Heart left ventricle (tissue), 16 donors: ENCODE measurements at places on chromosomes 5 and 9.

DNA sequence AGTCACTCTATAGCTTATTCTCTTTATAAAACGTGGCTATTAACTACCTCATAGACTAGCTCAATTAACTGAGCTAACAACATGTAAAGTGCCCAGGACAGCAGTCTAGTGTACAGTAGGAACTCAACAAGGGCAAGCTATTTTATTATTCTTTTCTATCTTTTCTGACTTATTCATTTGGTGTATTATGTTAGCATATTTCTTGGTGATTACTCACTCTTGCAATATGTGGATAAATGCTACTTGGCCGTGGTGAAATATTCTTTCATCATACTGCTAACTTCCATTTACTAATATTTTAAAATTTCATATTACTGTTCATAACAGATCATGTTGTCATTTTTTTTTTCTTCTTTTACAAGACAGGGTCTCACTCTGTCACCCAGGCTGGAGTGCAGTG is 4.9 kb downstream of the SLC25A51 start:
- H3K36me3 ChIP-seq, result peaks cover 54% of the 10 kb centered on the region
- no peak for DNase-seq
- H3K4me3 ChIP-seq, result no peak overlapping the region
- H3K27me3 ChIP-seq, result no peaks in the 10 kb centered on the region
- no peak overlapping the region for H3K27ac ChIP-seq
- H3K4me1 ChIP-seq, result peaks cover 17% of the 10 kb centered on the region

DNA sequence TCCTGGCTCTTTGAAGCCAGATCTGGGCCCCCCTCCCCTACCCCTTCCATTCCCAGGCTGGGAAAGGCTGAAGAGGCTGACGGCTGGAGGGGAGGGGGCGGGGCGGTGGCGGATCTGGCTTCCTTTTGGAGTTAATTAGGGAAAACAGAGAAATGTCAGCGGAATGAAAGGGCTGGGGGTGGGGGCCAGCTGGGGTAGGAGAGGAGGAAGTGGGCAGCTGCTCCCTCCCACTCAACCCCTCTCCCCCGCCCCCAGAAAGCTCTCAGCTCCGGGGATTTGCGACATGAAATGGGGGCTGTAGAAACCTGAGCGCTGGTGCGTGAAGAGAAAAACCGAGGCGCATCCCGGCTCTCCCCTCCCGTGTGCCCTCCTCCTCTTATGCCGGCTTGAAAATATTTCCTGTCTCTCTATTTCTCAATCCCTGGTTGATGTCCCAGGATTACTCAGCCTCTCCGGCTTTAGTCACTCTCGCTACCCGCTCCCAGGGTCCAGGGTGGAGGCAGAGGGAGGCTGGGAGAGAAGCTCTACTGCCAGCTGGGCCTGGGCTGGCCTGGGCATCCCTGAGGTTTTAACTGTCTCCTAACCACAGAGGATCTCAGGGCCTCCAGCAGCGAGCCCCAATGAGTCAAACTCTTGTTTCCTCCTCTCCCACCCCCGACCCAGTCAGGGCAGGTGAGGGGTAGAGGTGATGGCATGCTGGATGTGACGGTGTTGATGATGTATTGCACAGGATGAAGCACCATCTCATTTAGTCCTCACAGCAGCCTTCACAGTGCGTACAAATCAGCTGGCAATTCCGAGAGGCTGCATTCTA is 20.1 kb downstream of the PCDHGC5 start:
- H3K4me1 ChIP-seq, result peaks cover 27% of the 10 kb centered on the region
- peak overlapping the region; percentile 86 for H3K27ac ChIP-seq
- H3K27me3 ChIP-seq, result no peaks in the 10 kb centered on the region
- DNase-seq, result peak; percentile 79

- no peak for DNase-seq
- no peak overlapping the region for H3K4me3 ChIP-seq
- no peaks in the 10 kb centered on the region for H3K36me3 ChIP-seq
These were observed 575.7 kb downstream of the PDE4D start for GRCh38 chr5:59317774-59318205.

DNA sequence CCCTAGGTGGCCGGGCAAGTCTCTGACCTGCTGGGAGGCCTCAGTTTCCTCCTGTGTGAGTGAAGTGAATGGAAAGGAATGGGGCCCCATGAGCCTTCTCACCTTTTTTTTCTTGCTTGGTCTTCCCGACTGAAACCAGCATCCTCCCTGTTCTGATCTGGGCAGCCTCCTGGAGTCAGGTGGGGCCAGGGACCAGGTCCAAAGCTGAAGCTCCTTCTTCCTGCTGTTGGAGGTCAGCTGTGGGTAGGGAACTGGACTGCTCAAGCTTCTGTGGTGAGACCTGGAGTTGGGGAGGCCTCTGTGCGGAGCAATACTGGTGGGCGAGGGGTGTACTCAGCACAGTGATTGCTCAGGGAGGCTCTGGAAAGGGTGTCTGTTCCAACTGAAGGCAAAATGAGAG is 99.7 kb downstream of the PCSK1 start:
- H3K4me1 ChIP-seq, result peaks cover 25% of the 10 kb centered on the region
- no peaks in the 10 kb centered on the region for H3K36me3 ChIP-seq
- DNase-seq, result no peak
- no peaks in the 10 kb centered on the region for H3K27me3 ChIP-seq

DNA sequence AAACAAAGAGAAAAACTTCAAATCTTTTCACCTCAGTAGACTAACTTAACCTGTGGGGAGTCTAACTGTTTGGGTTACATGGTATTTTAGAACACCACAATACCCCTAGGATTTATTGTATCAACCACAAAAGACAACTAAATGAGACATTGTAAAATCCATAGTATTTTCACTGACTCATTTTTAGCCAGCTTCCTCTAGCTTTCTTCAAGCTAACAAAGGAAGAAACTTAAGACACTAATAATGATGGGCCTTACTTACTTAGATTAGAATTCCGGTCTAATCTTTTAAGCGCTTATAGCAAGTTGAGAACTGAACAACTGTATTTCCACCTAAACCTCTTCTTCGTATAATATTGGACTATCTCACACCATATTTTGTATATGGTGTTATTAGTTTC is 529.3 kb downstream of the DMRTA1 start:
- no peak overlapping the region for H3K27ac ChIP-seq
- no peaks in the 10 kb centered on the region for H3K4me1 ChIP-seq
- DNase-seq, result no peak

GRCh38 chr9:137708590-137709284 is 89.9 kb downstream of the EHMT1 start:
- H3K27ac ChIP-seq, result no peak overlapping the region
- H3K36me3 ChIP-seq, result peaks cover 21% of the 10 kb centered on the region

- no peak overlapping the region for H3K27ac ChIP-seq
- H3K4me3 ChIP-seq, result peak overlapping the region; percentile 89
- peaks cover 22% of the 10 kb centered on the region for H3K4me1 ChIP-seq
- DNase-seq, result no peak
These were observed 2.7 kb downstream of the CDC42SE2 start for GRCh38 chr5:131266370-131267060.

DNA sequence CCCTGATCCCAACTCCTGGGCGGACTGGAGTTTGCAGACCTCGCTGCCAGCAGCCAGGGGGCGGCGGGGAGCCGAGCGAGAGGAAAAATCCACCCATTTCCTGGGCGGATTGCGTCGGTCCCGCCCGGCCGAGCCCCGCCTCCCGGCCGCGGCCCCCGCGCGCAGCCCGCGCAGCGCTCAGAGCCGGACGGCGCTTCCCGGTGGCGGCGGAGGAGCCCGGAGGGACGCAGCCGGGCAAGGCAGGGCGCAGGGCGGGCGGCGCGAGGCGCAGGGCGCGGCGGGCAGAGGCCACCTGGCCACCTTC is at the start of gene OLFM1:
Gene OLFM1, plus strand, starts transcription at position 180 of the 304 bp plus-strand sequence. CDS start 322 bp downstream, outside the sequence.
- no peaks in the 10 kb centered on the region for H3K36me3 ChIP-seq
- peak; percentile 84 for DNase-seq
- H3K27me3 ChIP-seq, result peaks cover 18% of the 10 kb centered on the region
- no peak within 1 kb of the TSS for H3K27ac ChIP-seq
- H3K4me3 ChIP-seq, result peak within 1 kb of the TSS; percentile 48

DNA sequence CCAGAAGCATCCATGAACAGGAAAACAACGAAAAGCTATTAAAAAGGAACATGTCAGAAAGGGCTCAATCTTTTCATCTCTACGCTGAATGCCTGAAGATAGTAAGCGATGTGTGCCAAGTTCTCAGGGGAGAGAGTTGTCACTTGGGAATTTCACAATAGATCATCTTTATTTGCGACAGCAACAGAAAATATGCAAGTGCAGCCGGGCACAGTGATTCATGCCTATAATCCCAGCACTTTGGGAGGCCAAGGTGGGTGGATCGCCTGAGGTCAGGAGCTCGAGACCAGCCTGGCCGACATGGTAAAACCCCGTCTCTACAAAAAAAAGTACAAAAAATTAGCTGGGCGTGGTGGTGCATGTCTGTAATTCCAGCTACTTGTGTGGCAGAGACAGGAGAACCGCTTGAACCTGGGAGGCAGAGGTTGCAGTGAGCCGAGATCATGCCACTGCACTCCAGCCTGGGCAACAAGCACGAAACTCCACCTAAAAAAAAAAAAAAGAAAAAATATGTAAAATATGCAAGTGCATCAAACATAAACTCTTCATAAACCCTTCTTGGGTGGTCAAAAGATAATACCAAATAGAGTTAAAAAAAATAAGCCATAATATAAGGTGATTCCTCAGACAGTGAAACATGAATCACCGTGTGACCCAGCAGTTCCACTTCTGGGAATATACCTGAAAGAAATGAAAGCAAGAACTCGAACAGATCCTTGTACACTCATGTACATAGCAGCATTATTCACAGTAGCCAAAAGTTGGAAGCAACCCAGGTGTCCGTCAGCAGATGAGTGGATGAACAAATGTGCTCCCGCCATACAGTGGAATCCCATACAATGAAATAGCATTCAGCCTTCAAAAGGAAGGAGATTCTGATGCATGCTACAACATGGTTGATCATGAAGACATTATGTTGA is 16.2 kb downstream of the SFXN1 start:
- no peak overlapping the region for H3K4me3 ChIP-seq
- H3K4me1 ChIP-seq, result no peaks in the 10 kb centered on the region
- no peaks in the 10 kb centered on the region for H3K27me3 ChIP-seq
- no peak overlapping the region for H3K27ac ChIP-seq
- peaks cover 68% of the 10 kb centered on the region for H3K36me3 ChIP-seq

- H3K4me1 ChIP-seq, result no peaks in the 10 kb centered on the region
- H3K36me3 ChIP-seq, result no peaks in the 10 kb centered on the region
- no peak overlapping the region for H3K4me3 ChIP-seq
- H3K27me3 ChIP-seq, result no peaks in the 10 kb centered on the region
These were observed 8.8 kb downstream of the GARNL3 start for GRCh38 chr9:127273326-127273725.

DNA sequence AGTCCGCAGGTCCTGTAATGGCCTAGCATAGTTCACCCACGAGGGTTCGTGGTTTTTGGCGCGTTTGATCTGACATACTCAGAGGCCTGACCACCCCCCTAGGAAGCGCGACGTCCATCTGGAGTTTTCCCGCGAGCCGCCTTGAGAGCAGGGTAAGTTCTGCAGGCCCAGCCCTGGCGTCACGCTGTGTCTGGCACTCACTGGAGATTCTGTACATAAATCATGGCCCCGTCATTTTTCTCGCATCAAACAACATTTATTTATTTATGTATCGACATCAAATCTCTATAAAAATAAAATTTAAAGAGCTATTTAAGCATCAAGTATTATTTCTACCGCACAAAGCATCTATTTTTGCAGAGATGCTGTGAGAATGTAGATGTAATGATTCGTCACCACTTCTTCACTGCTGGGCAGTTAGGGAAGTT is 437 bp upstream of the TRIM41 start:
- no peaks in the 10 kb centered on the region for H3K27me3 ChIP-seq
- peaks cover 26% of the 10 kb centered on the region for H3K4me1 ChIP-seq
- H3K27ac ChIP-seq, result peak overlapping the region; percentile 96
- peak; percentile 78 for DNase-seq
- peaks cover 9% of the 10 kb centered on the region for H3K36me3 ChIP-seq

DNA sequence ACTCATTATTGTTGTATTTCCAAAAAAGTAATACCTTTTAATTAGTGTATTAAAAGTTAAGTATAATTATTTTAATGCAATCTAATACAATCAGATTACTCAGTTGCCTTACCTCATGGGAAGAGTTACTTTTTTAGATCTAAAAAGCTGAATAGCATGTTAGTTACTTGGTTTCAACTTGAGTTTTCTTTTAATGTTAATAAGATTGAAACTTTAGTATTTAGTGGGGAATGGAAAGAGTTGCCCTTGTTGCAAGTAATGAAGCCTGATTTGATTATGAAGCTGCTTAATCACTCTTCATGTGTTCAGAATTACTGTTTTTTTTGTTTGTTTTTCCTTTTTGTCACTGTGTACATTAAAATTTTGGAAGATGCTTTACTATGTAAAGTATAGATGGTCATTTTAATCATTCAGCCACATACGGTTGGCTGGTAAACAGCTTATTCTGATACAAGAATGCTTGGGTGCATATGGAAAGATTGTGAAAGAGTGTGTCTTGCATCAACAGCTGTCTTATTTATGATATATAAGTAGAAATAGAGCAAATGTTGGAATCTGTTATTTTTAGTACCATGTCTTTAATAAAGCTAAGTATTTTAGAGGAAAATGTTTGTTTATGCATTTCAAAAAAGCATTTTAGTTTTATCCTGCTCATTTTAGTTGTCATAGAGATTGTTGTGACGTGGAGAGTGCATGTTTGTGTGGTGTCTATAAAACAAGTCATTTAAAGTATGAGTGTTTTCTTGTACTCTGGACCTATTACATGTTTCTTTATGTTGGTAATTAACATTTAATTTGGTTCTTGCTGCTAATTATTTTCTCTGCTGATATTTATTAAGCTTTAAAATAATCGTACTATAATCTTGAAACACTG is 36.4 kb downstream of the SREK1 start:
- no peak overlapping the region for H3K27ac ChIP-seq
- H3K36me3 ChIP-seq, result no peaks in the 10 kb centered on the region
- no peaks in the 10 kb centered on the region for H3K4me1 ChIP-seq
- H3K4me3 ChIP-seq, result no peak overlapping the region
- DNase-seq, result no peak
- H3K27me3 ChIP-seq, result no peaks in the 10 kb centered on the region

DNA sequence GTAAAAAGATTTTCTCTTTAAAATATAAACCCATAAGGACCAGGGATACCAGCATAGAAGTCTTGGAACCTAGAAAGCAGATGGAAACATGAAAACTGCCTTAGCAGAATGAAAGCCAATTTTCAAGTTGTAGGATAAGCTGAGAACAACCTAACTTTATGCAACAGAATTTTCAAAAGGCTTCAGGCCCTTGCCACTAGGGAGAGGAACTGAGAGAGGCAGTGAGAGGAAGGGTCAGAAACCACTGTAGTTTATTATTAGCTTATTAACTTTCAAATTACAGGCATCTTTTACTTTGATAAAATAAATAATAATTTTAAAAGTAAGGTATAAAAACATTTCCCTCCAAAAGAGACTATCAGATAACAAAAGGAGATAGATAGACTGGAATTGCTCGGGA is 33.4 kb downstream of the FAM81B start:
- H3K4me1 ChIP-seq, result no peaks in the 10 kb centered on the region
- H3K4me3 ChIP-seq, result no peak overlapping the region
- no peak for DNase-seq
- H3K27ac ChIP-seq, result no peak overlapping the region
- no peaks in the 10 kb centered on the region for H3K36me3 ChIP-seq

DNA sequence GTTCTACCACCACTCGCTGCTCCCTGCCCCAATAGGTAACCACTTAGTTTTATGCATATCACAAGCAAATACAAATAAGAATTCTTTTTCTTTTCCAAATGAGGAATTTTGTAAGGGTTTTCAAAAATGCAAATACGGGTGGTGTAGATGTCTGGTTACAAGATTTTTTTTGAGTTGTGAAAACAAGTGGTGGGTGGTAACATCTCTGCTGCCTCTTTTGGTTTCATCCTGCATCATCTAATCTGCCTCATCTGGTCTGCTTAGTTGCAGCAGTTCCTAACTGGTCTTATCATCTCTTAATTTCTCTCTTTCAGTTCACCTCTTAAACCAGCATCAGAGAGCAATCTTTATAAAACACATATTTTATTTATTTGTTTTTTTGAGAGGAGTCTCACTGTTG is 5.3 kb downstream of the NFX1 start:
- no peak overlapping the region for H3K4me3 ChIP-seq
- H3K36me3 ChIP-seq, result peaks cover 8% of the 10 kb centered on the region
- no peaks in the 10 kb centered on the region for H3K27me3 ChIP-seq
- no peak for DNase-seq
- no peak overlapping the region for H3K27ac ChIP-seq
- peaks cover 75% of the 10 kb centered on the region for H3K4me1 ChIP-seq
